ENCODE measurements at places on chromosomes 1 and 21. TPM values are rescaled to one million over a fixed set of nuclear protein-coding genes. Genes with fewer than 3 reads are reported as not detected.

Gene PLA2G2C
- total RNA-seq = not detected

GRCh38 chr1:32749771-32750170 is 47.2 kb upstream of the SYNC start:
- no peak for DNase-seq

- no peak for DNase-seq
Observed at GRCh38 chr1:53340660-53341520, 13.0 kb upstream of the LRP8 start.

Gene ARID1A
- total RNA-seq = 199 TPM

Gene FAM163A
- not detected for total RNA-seq

GRCh38 chr1:202324646-202325045 is 17.1 kb downstream of the UBE2T start:
- no peak for DNase-seq

DNA sequence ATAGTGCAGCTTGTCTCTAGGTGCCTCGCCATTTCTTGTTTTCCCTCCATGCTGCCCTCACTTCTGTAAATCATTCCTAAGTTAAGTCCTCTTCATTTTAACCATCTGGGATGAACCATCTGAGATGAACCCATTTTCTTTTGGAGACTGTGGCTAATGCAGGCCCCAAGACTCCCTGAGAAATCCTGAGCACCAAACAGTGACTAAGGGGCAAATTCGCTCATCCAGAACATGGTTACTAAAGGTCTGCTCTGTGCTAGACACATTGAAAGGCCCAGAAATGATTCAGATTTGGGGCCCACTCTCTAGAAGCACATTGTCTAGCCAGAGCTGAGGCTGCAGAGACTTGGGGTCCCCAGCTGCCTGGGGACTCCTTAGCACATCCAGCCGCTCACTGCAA is 151.9 kb upstream of the CTTNBP2NL start:
- DNase-seq = no peak

- DNase-seq = no peak
Observed at GRCh38 chr21:39788383-39788782, 43.4 kb downstream of the IGSF5 start.

Gene GJA5
- total RNA-seq = not detected

Gene NUAK2
- 21.5 TPM for total RNA-seq

Gene C1orf226
- total RNA-seq = 0.13 TPM

DNA sequence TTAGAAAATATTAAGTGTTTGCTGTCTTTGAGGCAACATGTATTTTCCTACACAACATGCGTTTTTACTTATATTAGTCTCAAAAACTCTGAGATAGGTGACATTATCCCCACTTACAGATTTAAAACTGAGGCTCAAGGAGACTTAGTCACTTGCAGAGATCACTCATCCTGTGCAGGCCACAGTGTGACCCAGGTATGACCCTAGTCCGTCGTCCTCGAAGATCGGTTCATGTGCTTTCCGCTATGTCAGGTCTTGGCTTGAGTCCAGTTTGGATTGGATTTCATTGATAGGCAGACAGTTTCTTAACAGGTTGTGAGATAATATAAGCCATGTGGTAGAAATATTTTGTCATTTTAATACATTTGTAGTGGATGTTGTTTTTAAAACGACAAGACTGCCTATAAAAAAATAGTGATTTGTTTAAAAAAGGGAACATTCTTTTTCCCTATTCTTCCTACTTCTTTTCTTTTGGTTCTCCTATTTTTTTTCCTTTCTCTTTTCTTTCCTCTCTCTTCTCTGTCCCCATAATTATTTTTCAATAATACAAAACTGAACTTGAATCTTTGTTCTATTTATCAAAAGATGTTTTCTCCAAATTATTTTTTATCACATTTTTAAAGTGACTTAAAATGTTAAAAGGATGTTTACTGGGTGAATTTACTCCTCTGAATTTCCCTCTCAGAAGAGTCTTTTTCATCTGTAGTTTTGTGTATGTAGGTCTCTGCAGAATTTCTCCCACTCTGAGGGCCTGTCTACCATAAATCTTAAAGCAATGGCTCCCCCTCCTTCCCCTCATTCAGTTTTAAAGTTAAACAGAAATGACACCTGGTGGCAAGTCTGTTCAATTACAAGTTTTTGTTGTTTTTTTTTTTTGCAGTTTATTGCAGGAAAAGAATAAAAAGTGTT is 81.8 kb downstream of the PHTF1 start:
- no peak for DNase-seq

- no peak for DNase-seq
Observed at GRCh38 chr1:101250222-101250621, 13.4 kb downstream of the S1PR1 start.

DNA sequence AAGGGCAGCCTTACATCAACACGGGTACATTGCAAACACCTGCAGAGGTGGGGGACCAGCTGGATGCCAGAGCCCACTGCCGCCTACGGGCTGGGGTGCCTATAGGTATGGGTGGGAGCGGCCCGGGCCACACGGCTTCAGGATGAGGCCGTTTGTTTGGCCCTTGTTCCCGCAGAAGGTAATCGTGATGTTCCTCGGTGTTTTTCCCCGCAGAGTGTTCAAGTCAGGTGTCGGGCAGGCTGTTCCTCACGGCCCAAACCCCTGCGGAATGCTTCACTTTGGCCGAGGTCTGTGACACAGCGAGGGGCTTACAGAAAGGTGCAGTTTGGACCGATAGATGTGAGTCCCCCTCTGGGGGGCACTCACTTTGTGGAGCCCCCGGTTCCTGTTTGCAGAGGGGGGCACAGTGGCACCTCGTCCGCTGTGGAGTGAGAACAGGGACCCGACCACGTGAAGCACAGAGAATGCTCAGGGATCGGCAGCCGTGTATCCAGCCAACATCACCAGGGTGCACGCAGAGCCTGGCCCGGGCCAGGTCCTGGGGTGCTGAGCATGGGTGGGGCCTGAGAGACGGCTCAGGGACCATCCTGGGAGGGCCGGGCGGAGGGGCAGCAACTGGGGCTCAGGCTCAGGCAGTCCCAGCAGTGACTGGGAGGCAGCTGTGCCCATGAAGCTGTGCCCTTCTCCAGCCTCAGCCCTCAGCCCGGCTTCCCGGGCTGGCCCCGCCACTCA is 453 bp upstream of the TTLL10 start:
- DNase-seq = no peak

DNA sequence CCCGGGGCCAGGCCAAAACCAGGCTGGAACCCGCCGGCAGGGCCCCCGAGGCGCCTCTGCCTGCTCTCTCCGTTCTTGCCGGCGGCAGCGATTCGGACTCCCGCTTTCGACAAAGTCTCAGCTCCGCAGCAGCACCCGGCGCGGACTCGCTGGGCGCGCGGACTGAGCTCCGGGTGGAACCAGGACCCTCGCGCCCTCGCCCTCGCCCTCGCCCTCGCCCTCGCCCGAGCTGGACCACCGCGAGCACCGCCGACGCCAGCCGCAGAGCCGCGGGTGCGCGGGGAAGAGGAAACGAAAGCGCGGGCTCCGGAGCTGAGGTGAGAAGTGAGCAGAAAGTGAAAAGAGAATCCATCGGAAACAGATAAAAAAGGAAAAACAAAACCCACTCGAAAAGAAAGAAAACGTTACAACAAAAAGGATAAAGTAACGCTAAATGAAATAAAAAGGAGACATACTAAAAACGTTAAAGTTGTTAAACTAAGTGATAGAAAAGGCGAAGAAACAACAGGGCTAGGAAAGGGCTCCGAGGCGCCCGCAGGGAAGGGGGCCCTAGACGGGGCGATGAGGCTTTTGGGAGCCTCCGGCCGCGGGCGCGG is 64.9 kb downstream of the MEF2D start:
- DNase-seq = peak; percentile 55

DNA sequence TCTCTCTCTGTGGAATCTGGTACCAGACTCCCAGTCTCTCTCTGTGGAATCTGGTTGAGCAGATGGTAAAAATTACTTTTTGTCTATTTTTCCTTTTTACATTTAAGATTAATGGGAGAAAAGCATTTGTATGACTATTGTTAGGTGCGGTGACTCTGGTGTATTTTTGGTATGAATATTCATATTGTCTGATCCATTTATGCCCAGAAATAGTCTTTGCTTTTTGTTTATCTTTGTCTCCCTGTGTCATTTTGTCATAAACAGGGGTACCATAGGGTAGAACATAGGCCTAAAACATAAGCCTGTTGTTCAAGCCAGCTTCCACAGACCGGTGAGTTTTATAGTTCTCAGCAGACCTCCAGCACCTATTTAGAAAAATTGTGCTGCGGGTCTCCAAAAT is 78.7 kb downstream of the ETS2 start:
- no peak for DNase-seq

- DNase-seq = no peak
Observed at GRCh38 chr1:218743861-218744505, 398.8 kb downstream of the TGFB2 start.

- no peak for DNase-seq
Observed at GRCh38 chr1:183048087-183049085, 25.2 kb downstream of the LAMC1 start.

- no peak for DNase-seq
Observed at GRCh38 chr21:45103971-45104520, 29.7 kb downstream of the ADARB1 start.
